ENCODE measurements at places on chromosomes 5 and 9.

DNA sequence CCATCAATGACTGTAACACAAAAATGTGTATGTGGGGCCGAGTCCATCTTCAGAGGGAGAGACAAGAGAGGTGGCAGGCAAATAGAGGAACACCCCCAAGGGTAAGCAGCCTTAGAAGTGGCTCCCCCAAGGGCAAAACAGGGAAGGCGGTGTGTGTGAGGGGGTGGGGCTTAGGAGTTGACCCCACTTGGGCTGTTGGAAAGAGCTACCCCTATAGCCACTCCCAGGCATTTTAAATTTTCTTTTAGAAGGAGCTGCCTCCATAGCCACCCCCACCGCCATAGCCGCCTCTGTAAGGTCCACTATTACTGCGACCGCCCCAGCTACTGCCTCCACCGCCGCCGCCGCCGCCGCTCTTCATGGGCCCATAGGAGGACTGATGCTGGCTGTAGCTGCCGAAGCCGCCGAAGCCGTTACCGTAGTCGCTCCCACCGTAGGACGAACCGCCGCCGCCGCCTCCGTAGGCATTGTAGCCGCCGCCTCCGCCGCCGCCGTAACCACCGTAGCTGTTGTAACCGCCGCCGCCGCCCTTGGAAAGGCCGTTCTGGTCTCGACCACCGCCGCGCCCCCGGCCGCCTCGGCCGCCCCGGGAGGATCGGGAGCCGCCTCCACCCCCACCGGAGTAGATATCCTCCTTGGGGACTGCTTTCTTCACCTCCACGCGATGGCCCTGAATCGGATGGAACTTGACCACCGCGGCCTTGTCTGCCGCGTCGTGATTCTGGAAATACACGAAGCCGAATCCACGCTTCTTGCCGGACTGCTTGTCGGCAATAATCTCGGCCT is 1.1 kb downstream of the HNRNPA0 start:
- DNase-seq = peak; percentile 22

- no peak for DNase-seq
Observed at GRCh38 chr5:82817897-82818676, 259.1 kb downstream of the TMEM167A start.

- peak; percentile 70 for DNase-seq
Observed at GRCh38 chr5:88883836-88884607, 1.0 kb upstream of the MEF2C start.

DNA sequence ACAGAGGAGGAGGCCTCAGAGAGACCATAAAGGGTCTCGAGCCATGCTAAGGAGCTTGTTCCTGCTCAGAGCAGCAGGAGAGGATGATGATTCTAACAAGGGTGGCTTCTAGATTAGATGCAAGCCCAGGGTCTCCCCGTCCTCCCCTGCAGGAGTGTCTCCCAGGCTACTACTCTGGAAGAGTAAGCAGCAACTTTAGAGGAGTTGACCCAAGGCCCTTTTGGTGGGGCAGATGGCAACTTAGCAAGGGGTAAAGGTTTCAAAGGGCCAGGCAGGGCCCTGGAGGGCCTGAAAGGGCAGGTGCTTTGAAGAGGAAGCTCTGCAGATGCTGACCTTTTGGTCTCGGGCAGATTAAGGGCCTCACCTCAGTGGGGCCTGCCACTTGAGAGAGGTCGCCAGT is 174.9 kb downstream of the GABBR2 start:
- DNase-seq = no peak

GRCh38 chr5:153714798-153715197 is 224.3 kb downstream of the GRIA1 start:
- DNase-seq = no peak

DNA sequence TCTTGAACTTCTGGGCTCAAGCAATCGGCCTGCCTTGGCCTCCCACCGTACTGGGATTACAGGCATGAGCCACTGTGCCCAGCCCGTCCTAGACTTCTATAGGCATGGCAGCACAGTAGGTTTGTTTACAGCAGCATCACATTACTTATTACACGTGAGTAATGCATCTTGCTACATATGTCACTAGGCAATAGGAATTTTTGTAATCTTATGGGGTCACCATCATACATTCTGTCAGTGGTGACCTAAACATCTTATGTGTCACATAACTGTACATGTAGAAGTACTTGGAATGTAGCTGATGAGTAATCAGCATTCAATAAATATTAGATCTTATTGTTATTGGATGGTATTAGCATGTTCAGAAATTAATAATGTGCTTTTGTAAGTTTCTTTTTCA is 22.9 kb upstream of the ABCA1 start:
- no peak for DNase-seq

- no peak for DNase-seq
Observed at GRCh38 chr5:151016700-151017099, 3.7 kb upstream of the GPX3 start.

- no peak for DNase-seq
Observed at GRCh38 chr5:112554101-112554977, 135.3 kb upstream of the EPB41L4A start.

GRCh38 chr5:141680751-141681201 is 1.3 kb downstream of the ARAP3 start:
- DNase-seq = no peak

DNA sequence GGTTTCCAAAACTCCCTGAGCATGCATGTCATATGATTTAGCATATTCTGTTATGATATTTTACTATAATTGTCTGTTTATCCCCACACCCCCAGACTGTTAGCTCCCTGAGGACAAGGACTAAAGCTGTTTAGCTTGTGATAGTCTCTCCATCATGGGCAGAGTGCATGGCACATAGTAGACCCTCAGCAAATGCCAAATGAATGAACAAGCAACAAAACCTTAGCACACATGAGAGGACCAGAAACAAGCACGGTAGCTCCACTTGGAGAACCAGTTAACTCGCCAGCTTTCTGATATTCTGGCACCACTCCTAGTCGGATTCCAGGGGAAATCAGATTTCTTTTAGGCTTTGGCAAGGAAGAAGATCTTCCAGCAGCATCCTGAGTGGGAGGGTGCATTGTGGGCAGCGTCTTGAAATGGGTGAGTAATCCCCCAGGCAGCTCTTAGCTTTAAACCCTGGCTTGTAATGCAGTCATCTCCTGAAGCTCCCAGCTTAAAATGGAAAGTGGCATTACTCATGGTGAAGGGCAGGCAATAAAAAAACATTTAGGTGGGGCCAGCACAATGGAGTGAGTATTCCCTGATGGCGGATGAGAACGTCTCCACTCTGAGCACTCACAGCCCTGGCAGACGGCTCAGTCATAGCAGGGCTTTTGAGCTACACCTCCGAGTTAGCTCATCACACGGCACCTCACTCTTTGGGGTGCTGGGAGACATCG is 41.1 kb downstream of the FGF1 start:
- no peak for DNase-seq

DNA sequence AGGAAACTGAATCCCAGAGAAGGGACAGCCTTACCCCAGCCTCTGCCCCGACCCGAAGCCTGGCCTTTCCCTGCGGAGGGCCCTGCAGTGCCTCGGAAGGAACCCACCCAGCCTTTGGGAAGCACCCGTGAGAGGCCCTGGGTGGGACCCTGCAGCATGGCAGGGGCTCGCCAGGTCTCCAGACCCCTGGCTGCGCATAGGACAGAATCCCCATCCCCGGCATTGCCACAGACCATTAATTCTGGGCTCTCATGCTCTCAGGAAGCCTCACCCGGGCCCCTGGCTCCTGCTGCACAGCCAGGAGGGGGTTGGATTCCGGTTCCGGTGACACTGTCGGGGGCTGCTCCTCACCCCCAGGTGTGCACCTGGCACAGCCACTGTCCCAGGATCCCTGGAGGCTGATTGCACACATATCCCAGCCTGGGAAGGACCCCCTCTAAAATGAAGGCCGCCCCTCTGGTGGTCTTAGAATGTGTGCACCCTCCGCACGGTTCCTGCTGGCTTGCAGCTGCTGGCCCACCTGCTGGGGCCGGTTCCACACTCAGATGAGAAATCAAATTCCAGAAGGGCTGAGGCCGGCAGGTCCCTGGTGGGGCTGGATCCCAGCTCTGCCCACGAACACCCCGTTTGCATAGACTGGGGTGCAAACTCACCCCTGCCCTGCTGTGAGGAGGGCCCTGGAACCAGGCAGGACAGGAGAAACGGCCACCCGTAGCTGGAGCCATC is 4.7 kb downstream of the EGFL7 start:
- DNase-seq = no peak

- DNase-seq = no peak
Observed at GRCh38 chr9:88653911-88654310, 118.9 kb downstream of the NXNL2 start.

GRCh38 chr5:69006030-69006429 is 87.8 kb upstream of the SLC30A5 start:
- DNase-seq = no peak

- no peak for DNase-seq
Observed at GRCh38 chr5:54581831-54582548, 64.4 kb downstream of the SNX18 start.

GRCh38 chr5:72151646-72152045 is 44.4 kb downstream of the MAP1B start:
- DNase-seq = no peak

GRCh38 chr5:149294872-149295829 is 23.5 kb downstream of the AFAP1L1 start:
- DNase-seq = no peak

- DNase-seq = no peak
Observed at GRCh38 chr5:157608972-157609565, 33.5 kb upstream of the ADAM19 start.

- DNase-seq = no peak
Observed at GRCh38 chr5:157217289-157218024, 36.8 kb downstream of the ITK start.

DNA sequence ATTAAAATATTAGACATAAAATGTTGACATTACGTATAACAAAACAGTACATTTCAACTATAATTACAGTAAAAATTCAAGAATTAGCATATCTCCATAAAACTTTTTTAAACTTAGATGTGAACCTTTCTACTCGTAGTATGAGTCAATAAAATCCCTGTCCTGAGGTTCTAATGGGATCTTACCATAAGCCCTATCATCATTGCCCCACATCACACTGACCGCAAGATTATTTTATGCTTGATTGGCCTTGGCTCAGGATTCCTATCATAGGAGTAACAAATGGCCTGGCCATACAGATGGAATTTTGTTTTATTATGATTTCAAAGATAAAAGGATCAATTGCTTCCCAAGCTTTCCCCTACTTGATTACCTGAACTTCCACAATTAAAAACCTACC is 238.3 kb downstream of the MEF2C start:
- DNase-seq = no peak

GRCh38 chr5:61816585-61817450 is 484.8 kb downstream of the ZSWIM6 start:
- DNase-seq = no peak

GRCh38 chr9:112121633-112122032 is 53.5 kb downstream of the SUSD1 start:
- no peak for DNase-seq

DNA sequence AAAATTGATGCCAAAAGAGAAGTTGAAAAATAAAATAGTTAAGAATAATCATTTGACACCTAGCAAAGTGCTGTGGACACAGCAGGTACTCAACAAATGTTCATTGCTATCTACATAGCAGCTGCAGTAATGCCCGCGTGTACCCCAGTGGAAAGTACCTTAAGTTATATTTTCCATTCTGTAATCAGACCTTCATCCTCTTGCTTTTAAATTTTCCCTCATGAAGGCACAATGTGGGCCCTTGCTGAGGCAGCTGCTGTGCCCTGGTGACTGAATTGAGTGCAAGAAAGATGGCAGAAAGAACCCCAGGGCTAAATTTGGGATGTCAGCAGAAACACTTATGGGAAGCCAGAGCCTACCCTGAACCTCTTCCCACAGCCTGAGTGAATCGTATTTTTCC is 65.9 kb downstream of the CYFIP2 start:
- no peak for DNase-seq

GRCh38 chr5:107567901-107568671 is 102.7 kb downstream of the EFNA5 start:
- DNase-seq = no peak
